Activated naive CD8-positive, alpha-beta T cell treated with anti-CD3 and anti-CD28 coated beads, Interleukin-2, amount 50 U/mL, for 16 hours (primary cell): ENCODE measurements at places on chromosomes 5 and 9.

- DNase-seq = no peak
These were observed 445.3 kb upstream of the ZNF462 start for GRCh38 chr9:106417685-106418084.

DNA sequence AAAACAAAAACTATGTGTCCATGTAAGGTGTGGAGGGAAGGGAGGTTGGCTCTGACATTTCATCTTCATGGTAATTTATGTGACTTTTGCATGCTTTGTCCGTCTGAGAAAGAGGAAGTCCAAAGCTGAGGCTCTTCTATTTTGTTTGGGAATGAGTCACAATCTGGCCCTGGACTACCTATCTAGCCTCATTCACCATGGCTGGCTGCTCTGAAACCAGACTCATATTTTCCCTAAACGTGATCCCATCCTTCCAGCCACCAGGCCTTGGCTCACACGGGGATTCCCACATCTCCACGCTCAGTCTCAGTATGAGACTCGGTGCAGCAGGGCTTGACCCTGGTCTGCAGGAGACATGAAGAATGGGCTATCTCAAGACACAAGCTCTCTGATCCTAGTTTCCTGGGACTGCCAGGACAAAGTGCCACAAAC lies 672.8 kb downstream of the ACTL7B start:
- no peak for DNase-seq

GRCh38 chr9:128610897-128611296 lies 45.8 kb downstream of the DYNC2I2 start:
- no peak for DNase-seq

- DNase-seq = no peak
These were observed 8.0 kb upstream of the SEMA4D start for GRCh38 chr9:89505911-89506310.
